Uterus (tissue), 4 donors: ENCODE measurements at places on chromosomes 7 and 10. TPM values are rescaled to one million over a fixed set of nuclear protein-coding genes. Genes with fewer than 3 reads are reported as not detected.
A peak's percentile ranks its signal among the peaks of the same experiment; 100 is the strongest.

Gene MYL10
- total RNA-seq: not detected

Gene RBP4
- total RNA-seq: not detected

Gene FAM13C
- total RNA-seq: 24.9 TPM

Gene POU6F2
- total RNA-seq: 0.91 TPM

Gene SFTPA1
- total RNA-seq: not detected

Gene CTTNBP2
- 44.1 TPM for total RNA-seq

Gene TBXAS1
- 14.3 TPM for total RNA-seq

DNA sequence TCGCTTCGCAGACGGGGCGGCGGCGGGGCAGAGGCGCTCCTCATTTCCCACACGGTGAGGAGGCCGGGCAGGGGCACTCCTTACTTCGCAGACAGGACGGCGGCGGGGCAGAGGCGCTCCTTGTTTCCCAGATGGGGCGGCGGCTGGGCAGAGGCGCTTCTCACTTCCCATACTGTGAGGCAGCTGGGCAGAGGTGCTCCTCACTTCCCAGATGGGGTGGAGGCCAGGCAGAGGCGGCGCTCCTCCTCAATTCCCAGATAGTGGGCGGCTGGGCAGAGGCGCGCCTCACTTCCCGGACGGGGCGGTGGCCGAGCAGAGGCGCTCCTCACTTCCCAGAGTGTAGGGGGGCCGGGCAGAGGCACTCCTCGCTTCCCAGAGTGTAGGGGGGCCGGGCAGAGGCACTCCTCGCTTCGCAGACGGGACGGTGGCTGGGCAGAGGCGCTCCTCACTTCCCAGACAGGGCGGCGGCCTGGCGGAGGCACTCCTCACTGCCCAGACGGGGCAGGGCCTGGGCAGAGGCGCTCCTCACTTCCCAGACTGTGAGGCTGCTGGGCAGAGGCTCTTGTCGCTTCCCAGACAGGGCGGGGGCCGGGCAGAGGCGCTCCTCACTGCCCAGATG, 43.1 kb downstream of the ZEB1 start:
- peaks cover 14% of the 10 kb centered on the region for H3K4me1 ChIP-seq
- H3K4me3 ChIP-seq: no peak overlapping the region
- no peak overlapping the region for H3K27ac ChIP-seq
- DNase-seq: no peak
- no peaks in the 10 kb centered on the region for H3K36me3 ChIP-seq

- no peak overlapping the region for H3K27ac ChIP-seq
- H3K36me3 ChIP-seq: no peaks in the 10 kb centered on the region
- H3K4me1 ChIP-seq: no peaks in the 10 kb centered on the region
- H3K27me3 ChIP-seq: no peaks in the 10 kb centered on the region
Measured at GRCh38 chr10:10528563-10528910, 489.1 kb upstream of the CELF2 start.

GRCh38 chr10:132420469-132420980, 23.5 kb downstream of the PWWP2B start:
- no peak overlapping the region for H3K4me3 ChIP-seq
- H3K36me3 ChIP-seq: no peaks in the 10 kb centered on the region
- no peak for DNase-seq
- peak overlapping the region; percentile 91 for H3K27ac ChIP-seq
- H3K27me3 ChIP-seq: no peaks in the 10 kb centered on the region

DNA sequence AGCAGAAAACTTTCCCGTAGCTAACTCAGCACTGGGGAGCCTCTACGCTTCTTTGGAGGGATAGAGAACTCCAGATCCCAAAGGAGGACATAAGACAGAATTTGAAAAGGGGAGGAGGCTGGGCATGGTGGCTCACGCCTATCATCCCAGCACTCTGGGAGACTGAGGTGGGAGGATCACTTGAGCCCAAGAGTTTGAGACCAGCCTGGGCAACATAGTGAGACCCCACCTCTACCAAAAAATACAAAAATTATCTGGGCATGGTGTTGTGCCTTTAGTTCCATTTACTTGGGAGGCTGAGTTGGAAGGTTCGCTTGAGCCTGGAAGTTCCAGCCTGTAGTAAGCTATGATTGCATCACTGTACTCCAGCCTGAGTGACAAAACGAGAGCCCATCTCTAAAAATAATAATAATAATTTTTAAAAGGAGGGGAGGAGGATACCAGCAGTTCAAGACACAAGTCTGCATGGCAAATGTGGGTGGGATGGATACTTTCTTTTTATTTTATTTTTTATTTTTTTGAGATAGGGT, 165.9 kb upstream of the SH2B2 start:
- no peak overlapping the region for H3K4me3 ChIP-seq
- DNase-seq: no peak
- peaks cover 4% of the 10 kb centered on the region for H3K4me1 ChIP-seq
- H3K36me3 ChIP-seq: no peaks in the 10 kb centered on the region
- no peak overlapping the region for H3K27ac ChIP-seq

DNA sequence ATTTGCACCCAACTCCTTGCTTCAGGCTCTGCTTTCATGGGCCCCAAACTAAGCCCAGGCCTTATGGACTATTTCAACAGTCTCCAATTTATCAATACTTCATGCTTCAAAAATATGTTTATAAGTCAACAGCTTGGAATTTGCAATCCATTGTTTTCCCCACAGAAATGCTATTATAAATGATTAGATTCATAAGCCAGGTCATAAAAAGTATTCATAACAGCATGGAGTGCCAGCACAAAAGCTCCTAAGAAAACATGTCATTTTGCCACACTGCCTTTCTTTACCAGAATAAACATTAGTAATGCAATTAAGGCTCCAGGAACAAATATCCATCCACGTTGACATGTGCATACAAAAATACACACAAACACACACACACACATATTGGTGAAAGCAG, 30.1 kb downstream of the OSBPL3 start:
- no peak overlapping the region for H3K4me3 ChIP-seq
- H3K27ac ChIP-seq: no peak overlapping the region
- no peaks in the 10 kb centered on the region for H3K27me3 ChIP-seq
- no peaks in the 10 kb centered on the region for H3K4me1 ChIP-seq
- no peaks in the 10 kb centered on the region for H3K36me3 ChIP-seq
- no peak for DNase-seq

DNA sequence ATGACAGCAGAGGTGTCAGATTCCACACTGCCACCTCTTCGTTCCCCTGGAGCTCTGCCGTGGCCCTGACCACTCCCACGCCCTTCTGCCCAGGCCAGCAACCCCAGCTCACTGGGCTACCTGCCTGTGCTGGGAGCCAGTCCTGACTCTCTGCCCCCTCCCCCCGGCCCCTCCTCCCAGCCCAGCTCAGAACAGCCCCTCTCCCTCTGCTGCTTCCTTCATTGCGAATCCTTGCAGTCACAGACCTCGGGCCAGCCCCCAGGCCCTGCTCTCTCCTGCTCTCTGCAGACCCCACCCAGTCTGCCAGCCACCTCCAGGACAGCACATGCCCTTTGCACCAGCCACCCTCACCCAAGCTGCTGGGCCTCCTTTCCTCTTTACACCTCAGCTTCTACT, 60.4 kb downstream of the TCERG1L start:
- no peaks in the 10 kb centered on the region for H3K4me1 ChIP-seq
- no peak overlapping the region for H3K4me3 ChIP-seq
- no peaks in the 10 kb centered on the region for H3K36me3 ChIP-seq
- no peak for DNase-seq
- H3K27ac ChIP-seq: no peak overlapping the region

DNA sequence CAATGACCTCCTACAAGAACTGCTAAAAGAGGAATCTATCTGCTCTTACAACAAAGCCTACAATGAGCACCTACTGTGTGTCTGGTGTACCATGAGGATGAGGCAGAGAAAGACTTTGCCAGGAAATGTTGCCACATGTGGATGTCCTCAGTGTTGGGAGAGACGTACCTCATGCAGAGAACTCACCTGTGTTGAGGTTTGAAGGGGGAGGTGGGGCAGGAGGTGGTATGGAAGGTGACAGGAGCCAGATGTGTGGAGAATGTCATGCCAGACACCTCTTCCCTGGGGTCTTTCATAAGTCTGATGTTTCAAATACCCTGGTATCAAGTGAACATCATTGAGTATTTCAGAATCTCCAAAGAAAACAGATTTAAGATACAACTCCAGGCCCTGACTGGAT, 220.1 kb upstream of the RNF32 start:
- H3K4me1 ChIP-seq: no peaks in the 10 kb centered on the region
- H3K27me3 ChIP-seq: no peaks in the 10 kb centered on the region
- no peak overlapping the region for H3K4me3 ChIP-seq
- no peak overlapping the region for H3K27ac ChIP-seq

DNA sequence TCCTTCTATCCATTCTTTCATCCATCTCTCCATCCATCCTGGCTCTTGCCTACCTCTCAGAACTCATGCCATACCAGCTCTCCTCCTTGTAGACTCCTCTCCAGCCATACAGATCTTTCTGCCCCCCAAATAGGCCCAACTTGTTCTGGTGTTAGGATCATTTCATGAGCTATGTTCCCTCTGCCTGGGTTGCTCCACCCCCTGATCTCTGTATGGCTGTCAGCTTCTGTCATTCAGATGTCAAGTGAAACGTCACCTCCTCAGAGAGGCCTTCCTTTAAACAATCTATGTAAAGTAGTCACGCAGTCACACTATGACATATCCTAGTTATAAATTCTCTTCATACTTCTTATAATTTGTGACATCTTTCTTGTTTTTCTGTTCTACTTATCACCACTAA, 42.3 kb upstream of the PNLIPRP3 start:
- no peaks in the 10 kb centered on the region for H3K36me3 ChIP-seq
- no peaks in the 10 kb centered on the region for H3K4me1 ChIP-seq
- H3K27ac ChIP-seq: no peak overlapping the region

DNA sequence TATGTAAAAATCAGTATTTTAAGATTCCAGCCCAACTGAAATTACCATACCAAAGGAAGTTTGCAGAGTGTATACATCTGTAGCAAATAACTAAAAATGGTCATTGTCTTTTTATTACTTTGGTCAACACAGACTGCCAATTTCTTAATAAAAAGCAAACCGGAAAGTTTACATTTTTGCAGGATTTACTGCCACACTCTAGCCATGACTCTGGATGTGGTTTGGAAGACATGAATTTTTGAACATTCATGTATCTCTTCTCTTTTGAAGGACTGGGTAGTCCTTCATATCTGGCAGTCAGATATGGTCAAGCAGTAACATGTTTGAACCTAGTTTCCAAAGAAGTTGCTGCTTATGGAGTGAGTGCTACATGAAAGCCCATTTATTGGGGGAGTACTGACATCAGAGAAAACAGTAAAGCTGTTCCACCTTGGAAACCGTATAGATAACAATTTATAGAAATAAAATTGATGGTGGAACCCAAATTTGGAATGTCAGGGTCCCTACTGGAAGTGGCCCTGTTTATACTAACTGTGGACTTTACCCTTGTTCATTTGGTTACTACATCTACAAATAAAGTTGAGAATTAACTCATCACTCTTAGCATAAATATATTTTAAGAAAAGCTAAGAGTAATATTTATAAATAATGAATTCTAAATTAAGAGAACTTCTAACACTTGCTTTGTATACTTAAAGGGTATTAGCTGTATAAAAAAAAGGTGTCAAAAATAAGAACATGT, 84.6 kb downstream of the ZMYND11 start:
- no peak for DNase-seq
- H3K27ac ChIP-seq: no peak overlapping the region
- H3K4me1 ChIP-seq: no peaks in the 10 kb centered on the region
- H3K36me3 ChIP-seq: no peaks in the 10 kb centered on the region
- H3K4me3 ChIP-seq: no peak overlapping the region

GRCh38 chr10:82037076-82037475, 162.1 kb downstream of the NRG3 start:
- no peak for DNase-seq
- no peak overlapping the region for H3K27ac ChIP-seq
- H3K4me3 ChIP-seq: no peak overlapping the region
- no peaks in the 10 kb centered on the region for H3K27me3 ChIP-seq
- H3K4me1 ChIP-seq: no peaks in the 10 kb centered on the region
- no peaks in the 10 kb centered on the region for H3K36me3 ChIP-seq

- H3K4me3 ChIP-seq: peak overlapping the region; percentile 72
- DNase-seq: no peak
- H3K4me1 ChIP-seq: no peaks in the 10 kb centered on the region
- H3K27ac ChIP-seq: peak overlapping the region; percentile 86
- H3K27me3 ChIP-seq: no peaks in the 10 kb centered on the region
Measured at GRCh38 chr7:150323682-150324372, 482 bp upstream of the ACTR3C start.

- DNase-seq: no peak
- H3K36me3 ChIP-seq: no peaks in the 10 kb centered on the region
- no peak overlapping the region for H3K27ac ChIP-seq
- no peaks in the 10 kb centered on the region for H3K4me1 ChIP-seq
- no peak overlapping the region for H3K4me3 ChIP-seq
Measured at GRCh38 chr7:112487457-112488263, 6.9 kb downstream of the LSMEM1 start.

DNA sequence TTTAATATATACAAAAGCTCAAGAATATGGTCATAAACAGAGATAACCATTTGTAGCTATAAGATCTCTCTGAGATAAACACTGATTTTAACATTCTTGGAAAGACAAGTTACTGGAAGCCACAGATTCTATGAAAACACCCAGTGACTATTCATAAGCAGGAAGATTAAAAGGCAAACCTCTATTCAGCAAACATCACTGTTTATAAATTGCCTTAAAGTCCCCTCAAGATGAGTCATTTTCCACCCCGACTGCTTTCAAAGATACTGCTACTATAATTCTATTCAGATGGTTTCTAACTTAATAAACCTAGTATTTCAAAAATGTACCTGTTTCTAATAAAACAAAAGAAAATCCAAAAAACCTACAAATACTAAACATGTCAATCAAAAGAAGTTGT, 21.0 kb downstream of the TM9SF3 start:
- H3K4me3 ChIP-seq: no peak overlapping the region
- no peaks in the 10 kb centered on the region for H3K36me3 ChIP-seq
- DNase-seq: no peak
- no peaks in the 10 kb centered on the region for H3K27me3 ChIP-seq
- H3K27ac ChIP-seq: no peak overlapping the region

DNA sequence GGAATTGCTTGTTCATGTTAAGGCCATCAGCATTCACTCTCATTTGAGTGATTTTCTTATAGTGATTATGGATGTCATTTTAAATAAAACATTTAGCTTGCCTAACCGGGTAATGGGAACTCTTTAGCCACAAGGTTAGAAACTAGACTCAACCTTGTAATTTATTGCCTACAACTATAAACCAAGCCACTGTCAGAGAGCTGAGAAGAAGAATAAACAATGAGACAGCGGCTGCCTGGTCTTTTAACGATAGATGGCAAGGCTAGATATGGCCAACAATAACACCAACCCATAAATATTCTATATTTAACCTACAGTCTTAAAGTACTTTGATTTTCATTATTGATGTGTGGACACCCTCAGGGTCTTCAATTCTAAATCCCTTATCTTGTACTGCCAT, 27.8 kb upstream of the INHBA start:
- no peak overlapping the region for H3K4me3 ChIP-seq
- H3K27ac ChIP-seq: no peak overlapping the region
- no peak for DNase-seq
- H3K36me3 ChIP-seq: no peaks in the 10 kb centered on the region
